T-helper 2 cell treated with Interferon-gamma antibody and Interleukin-4, amounts not matched to agents 100 ng/mL and 5 ng/mL, for 36 hours (primary cell): ENCODE measurements at places on chromosomes 5 and 9. TPM values are rescaled to one million over a fixed set of nuclear protein-coding genes. Genes with fewer than 3 reads are reported as not detected.

PTGS1 gene
- total RNA-seq, result 0.43 and 0.45 TPM in 2 replicates

CACNA1B gene
- not detected in 2 replicates for total RNA-seq

C6 gene
- total RNA-seq, result not detected in 2 replicates

N4BP3 gene
- total RNA-seq, result 2.3 and 2.7 TPM in 2 replicates

SKP2 gene
- 45.5 and 46.6 TPM in 2 replicates for total RNA-seq

PCDHGC3 gene
- total RNA-seq, result 0.07 and 0.18 TPM in 2 replicates

C5orf58 gene
- not detected in 2 replicates for total RNA-seq

PCDHGB6 gene
- 0.25 and 0.41 TPM in 2 replicates for total RNA-seq

ECM2 gene
- not detected in 2 replicates for total RNA-seq

SUSD3 gene
- total RNA-seq, result 58.8 and 59.9 TPM in 2 replicates

MLANA gene
- not detected in 2 replicates for total RNA-seq

SPINK6 gene
- not detected in 2 replicates for total RNA-seq

PRUNE2 gene
- 0.93 and 1.1 TPM in 2 replicates for total RNA-seq

SLC34A3 gene
- total RNA-seq, result not detected in 2 replicates

ADAMTS19 gene
- not detected in 2 replicates for total RNA-seq

DMAC1 gene
- 48.5 and 51.8 TPM in 2 replicates for total RNA-seq

ZFP2 gene
- total RNA-seq, result 0.18 TPM in 1 of 2 replicates, not detected in the other

SHROOM1 gene
- total RNA-seq, result 1.9 and 3.0 TPM in 2 replicates
